Activated CD8-positive, alpha-beta memory T cell treated with anti-CD3 and anti-CD28 coated beads for 4 hours (primary cell): ENCODE measurements at places on chromosomes 7 and 10.

GRCh38 chr10:111725050-111725449, 458.5 kb downstream of the GPAM start:
- no peak for DNase-seq

DNA sequence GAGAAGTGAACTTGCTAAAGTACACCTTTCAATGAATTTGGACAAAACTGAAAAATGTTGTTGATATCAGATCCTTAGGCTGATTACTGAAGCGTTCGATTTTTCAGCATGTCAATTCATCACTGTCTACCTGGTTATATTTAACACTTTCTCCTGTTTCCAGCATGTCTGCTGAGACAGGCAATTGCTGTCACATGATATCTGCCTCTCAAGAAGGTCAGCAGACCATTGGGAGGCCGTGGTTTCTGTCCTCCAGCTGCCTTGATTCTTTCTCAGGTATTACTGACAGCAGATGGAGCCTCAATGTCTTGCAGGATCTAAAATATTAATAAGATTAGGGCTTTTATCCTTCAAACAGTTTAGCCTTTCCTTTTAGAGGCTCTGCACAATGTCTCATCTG, 127.5 kb downstream of the SNX10 start:
- DNase-seq: no peak

- no peak for DNase-seq
These were observed 98.2 kb downstream of the TNS3 start for GRCh38 chr7:47483604-47484273.

DNA sequence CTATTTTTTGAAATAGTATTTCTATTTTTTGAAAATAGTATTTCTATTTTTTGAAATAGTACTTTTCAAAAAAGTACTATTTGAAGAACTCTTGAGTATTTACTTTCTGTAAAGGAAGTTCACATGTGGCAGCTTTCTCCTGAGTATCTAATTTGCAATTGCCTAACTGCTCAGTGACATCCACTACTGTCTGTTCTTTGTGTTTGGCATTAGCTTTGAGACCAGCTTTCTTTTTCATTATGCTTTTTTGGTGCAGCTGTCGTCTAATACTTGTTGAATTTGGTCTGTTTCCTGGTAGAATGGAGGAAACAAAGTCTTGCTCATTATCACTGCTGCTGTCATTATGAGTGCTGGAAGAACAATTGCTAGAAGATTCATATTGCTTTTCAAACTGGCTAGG, 99.1 kb downstream of the BMPR1A start:
- DNase-seq: no peak

- DNase-seq: no peak
These were observed 441.9 kb upstream of the NPVF start for GRCh38 chr7:25669961-25670841.

GRCh38 chr10:79229071-79229541, 118.2 kb upstream of the PPIF start:
- no peak for DNase-seq

DNA sequence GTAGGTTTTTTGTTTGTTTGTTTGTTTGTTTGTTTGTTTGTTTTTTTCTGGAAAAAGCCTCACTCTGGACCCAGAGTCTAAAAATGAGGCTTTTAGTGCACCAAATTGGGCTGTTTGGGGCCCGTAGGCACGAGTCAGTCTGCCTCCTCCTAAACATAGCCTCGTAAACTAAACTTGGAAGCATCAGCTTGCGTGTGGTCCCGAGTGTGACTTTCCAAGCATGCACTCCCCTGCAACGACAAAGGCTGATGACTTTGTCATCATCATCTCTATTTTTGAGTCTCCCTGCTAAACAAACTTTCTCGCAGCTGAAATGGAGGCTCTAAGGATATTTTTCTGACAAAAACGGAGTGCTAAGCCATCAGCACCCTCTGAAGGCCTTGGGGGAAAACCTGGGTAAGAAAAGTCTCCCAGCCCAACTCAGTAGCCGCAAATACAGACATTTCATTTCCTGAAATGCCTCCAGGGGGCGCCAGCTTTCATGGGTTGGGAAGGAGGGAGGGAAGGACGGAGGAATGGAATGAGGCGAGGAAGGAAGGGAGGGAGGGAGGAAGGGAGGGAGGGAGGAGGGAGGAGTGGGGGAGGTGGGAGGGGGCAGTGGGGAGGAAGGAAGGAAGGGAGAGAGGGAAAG, 245.9 kb downstream of the KCNMA1 start:
- no peak for DNase-seq

GRCh38 chr10:125171402-125172306, 11.3 kb upstream of the CTBP2 start:
- no peak for DNase-seq

- DNase-seq: no peak
These were observed 99.3 kb upstream of the NFE2L3 start for GRCh38 chr7:26052706-26053105.

DNA sequence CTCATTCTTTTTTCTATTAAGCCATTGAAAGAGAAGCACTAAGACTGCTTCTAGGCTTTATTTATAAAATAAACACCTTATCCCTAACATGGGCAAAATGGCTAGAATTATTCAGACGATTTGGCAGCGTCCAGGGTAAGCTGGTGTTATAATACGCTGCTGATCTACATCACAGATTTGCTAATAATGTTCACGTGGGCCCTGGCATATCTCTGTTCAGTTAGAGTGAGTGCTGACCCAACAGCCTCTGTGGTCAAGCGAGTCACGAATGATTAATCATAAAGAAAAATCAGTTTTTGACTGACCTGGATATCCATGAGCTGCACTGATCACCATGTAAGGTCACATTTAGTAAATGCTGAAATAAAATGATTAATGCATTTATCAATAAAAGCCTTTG, 28.4 kb upstream of the CBLL1 start:
- DNase-seq: no peak

DNA sequence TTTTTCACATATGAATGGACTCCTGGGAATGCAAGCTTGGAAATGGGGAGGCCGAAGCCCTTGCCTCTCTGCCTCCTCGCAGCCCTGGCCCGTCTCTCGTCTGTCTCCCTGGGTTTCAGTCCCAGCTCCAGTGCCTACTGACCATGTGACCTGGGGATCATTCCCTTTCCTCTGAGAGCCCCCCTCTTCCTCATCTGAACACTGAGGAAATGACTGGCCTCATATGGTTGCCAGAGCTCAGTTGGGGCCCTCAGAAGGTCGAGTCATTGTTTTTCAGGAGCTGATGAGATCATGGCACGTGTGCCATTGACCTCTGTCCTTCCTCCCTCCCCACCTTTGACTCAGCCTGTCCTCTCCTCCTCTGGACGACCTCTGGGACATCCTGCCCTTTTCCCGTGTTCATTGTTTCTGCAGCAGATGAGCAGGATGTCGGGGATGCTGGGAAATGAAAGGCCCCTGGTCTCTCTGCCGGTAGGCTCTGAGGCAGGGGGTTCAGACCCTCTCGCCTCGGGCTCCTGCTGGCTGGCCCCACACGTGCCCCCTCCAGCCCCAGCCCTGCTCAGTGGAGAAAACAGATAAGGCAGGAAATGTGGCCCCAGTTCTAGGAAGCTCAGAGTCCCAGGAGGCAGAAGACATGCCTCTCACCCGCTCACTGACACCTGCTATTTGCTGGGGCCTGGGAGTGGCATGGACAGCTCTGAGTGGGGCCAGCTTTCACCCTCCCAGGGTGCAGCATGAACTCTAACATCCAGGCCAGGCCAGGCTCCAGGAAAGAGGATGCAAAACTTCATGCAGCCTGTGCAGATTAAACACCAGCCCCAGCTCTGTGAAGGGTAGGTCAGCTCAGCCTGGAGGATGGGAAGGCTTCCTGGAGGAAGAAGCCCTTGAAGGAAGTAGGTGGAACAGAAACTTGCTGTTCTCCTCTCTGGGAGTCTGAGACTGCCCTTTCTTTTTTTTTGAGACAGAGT, 8.3 kb upstream of the PPP1R35 start:
- DNase-seq: no peak

DNA sequence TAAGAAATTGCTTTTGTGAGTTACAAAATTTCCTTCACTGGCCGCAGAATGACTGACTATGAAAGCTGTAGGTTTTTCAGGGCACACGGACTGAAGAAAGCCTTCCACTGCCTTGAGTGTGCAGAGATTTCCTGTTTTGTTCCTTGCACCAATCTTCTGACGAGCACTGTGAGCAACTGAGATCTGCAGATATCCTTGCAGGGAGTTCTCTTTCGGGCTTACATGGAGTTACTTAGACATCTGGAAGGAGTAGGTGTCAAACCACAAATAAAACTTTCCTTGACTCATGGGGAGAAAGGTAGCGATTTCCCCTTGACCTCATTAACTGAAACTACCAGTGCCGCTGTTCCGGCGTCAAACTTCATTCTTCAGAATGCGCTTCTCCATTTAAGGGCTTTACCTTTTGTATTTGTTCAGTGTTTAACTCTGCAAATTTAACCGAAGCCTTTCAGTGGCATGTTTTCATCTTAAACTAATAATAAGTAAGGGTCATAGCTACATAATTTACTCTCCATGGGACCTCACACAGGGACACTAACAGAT, 1175.3 kb downstream of the GATA3 start:
- no peak for DNase-seq

- DNase-seq: no peak
These were observed 101.0 kb downstream of the HERPUD2 start for GRCh38 chr7:35593899-35594298.

DNA sequence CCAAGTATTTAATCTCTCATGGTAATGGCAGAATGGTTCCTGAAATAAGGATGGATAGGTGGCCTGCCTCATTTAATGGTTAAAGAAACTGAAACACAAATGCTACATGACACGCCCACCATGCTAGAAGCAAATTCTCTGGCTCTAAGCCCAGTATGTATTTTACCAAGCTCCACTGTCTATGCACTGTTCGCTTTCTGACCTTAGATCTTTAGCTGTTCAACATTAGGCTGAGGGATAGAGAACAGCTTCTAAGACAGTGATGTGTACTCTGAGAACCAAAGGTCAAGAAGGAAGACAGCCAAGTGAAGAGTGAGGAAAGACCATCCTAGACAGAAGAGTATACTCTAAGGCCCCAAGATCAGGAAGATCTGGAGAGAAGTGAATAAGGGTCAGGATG, 26.6 kb downstream of the FAM3C start:
- DNase-seq: no peak

GRCh38 chr7:22610263-22610662, 110.3 kb upstream of the STEAP1B start:
- no peak for DNase-seq

GRCh38 chr7:673681-674453, 52.6 kb upstream of the DNAAF5 start:
- no peak for DNase-seq
